ENCODE measurements at places on chromosomes 4 and X. TPM values are rescaled to one million over a fixed set of nuclear protein-coding genes. Genes with fewer than 3 reads are reported as not detected.

The ZC4H2 gene
- total RNA-seq, result 13.3 TPM

The CXCL8 gene
- total RNA-seq, result not detected

The CSAG1 gene
- total RNA-seq, result not detected

The CAPN6 gene
- not detected for total RNA-seq

The CYP2U1 gene
- total RNA-seq, result 1.5 TPM

The DUSP21 gene
- not detected for total RNA-seq

The XG gene
- not detected for total RNA-seq

The LNX1 gene
- total RNA-seq, result not detected

The HSFX2 gene
- total RNA-seq, result not detected

The CYTL1 gene
- not detected for total RNA-seq

The GPAT3 gene
- total RNA-seq, result not detected

The GSPT2 gene
- 15.9 TPM for total RNA-seq

The ANXA5 gene
- 67.2 TPM for total RNA-seq

The CDKL5 gene
- total RNA-seq, result 0.82 TPM

The ARMCX1 gene
- not detected for total RNA-seq

The SHISA3 gene
- not detected for total RNA-seq

The ARHGAP36 gene
- not detected for total RNA-seq

The HTN3 gene
- not detected for total RNA-seq

The ARHGAP24 gene
- 65.1 TPM for total RNA-seq

The TMPRSS11B gene
- not detected for total RNA-seq

The ZNF674 gene
- 1.6 TPM for total RNA-seq

The ARMCX4 gene
- 0.94 TPM for total RNA-seq

The ATP1B4 gene
- total RNA-seq, result not detected

The MAPK10 gene
- 423 TPM for total RNA-seq

The VEGFD gene
- total RNA-seq, result not detected

The HSPA4L gene
- 1.9 TPM for total RNA-seq

The LPAR4 gene
- not detected for total RNA-seq
